Muscle of arm (tissue), 14 donors: ENCODE measurements at places on chromosomes 2 and 18.
A peak's percentile ranks its signal among the peaks of the same experiment; 100 is the strongest.

- DNase-seq, result no peak
Observed at GRCh38 chr2:137824501-137824900, 139.8 kb upstream of the HNMT start.

- peak; percentile 66 for DNase-seq
Observed at GRCh38 chr2:36507408-36507812, 90.6 kb downstream of the FEZ2 start.

DNA sequence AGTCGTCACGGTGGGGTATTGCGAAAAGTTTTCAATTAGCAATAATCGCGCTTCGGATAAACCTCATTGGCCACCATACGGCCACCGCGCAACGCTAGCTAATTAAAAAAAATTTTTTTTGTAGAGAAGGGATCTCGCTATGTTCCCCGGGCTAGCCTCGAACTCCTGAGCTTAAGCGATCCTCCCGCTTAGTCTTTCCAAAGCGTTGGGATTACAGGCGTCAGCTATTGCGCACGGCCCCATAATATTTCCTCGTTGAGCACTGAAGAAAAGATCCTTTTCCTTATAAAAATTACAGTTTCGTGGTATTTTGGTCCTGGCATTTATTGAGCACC lies 759 bp upstream of the ACTR1B start:
- no peak for DNase-seq

GRCh38 chr2:160825433-160825832 lies 331.8 kb upstream of the RBMS1 start:
- DNase-seq, result no peak

- DNase-seq, result no peak
Observed at GRCh38 chr2:19617257-19617848, 258.9 kb upstream of the OSR1 start.

- no peak for DNase-seq
Observed at GRCh38 chr2:236049981-236050380, 118.2 kb downstream of the GBX2 start.

DNA sequence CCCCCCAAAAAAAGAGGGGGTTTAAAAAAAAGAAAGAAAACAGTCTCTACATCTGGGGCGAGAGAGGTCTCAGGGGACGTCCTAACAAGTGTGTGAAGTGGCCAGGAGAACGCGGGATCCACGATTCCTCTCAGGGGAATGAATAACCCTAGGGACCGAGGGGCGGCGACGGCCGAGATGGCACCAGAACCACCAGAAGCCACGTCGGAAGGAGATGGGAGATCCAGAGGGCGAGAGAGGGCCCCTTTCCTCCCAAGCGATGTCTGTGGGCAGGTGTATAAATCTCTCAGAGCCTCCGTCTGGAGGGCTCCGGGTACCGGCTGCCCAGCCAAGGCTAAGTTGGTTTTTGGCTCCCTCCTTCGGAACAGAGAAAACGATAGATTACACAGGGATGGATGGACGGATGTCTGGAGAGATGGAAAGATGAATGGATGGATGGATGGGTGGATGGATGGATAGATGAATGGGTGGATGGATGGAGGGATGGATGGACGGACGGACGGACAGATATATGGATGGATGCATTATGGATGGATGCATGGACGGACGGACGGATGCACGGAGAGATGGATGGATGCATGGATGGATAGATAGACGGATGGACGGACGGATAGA lies 1.7 kb downstream of the EPHA4 start:
- peak; percentile 50 for DNase-seq
